Fibroblast of gingiva (primary cell): ENCODE measurements at places on chromosomes 6 and 20.

DNA sequence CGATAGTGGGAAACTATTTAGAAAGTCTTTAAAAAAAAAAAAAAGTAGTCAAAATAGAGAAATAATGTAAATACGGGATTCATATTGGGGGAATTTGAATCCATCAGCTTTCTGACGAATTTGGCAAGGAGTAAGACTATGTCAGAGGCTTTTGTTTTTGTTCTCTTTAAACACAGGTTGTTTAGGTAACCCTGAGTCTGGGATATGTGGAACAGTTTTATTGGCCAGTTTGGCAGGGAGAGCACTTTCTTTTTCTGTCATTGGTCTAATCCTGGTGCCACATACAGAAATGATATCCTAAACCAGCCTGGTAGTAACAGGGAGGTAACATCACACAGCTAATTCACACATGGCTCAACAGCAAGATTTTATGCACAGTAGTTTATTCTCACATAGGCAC is 27.7 kb downstream of the HAO1 start:
- DNase-seq: no peak

DNA sequence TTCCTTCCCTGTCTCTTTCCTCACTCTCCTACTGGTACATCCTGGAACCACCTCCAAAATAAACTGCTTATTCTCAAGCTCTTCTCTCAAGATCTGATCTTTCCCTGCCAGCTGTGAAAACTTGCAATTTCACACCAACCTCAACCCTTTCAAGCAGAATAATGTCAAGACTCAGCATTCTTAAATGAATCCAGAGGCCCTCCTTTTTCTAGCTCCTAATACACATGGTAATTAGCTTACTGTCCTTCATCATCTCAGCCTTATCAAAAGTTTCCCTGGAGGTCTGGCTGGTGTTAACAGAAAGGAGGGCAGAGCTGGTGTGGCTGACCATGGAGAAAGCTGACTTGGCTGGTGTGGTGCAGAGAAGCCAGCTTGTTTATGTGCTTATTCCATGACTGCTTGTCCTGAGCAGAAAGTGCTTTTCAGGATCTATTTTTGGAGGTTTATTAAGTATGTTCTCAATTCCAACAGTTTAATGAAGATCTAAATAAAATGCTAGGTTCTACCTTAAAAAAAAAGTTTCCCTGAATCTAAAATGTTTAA is 50.5 kb downstream of the CFAP61 start:
- no peak for DNase-seq

- no peak for DNase-seq
Observed at GRCh38 chr6:37668251-37668650, 29.4 kb downstream of the MDGA1 start.

- DNase-seq: no peak
Observed at GRCh38 chr6:107488174-107488874, 1.6 kb upstream of the SOBP start.

GRCh38 chr20:55693641-55694040 is 311.7 kb downstream of the CBLN4 start:
- no peak for DNase-seq

DNA sequence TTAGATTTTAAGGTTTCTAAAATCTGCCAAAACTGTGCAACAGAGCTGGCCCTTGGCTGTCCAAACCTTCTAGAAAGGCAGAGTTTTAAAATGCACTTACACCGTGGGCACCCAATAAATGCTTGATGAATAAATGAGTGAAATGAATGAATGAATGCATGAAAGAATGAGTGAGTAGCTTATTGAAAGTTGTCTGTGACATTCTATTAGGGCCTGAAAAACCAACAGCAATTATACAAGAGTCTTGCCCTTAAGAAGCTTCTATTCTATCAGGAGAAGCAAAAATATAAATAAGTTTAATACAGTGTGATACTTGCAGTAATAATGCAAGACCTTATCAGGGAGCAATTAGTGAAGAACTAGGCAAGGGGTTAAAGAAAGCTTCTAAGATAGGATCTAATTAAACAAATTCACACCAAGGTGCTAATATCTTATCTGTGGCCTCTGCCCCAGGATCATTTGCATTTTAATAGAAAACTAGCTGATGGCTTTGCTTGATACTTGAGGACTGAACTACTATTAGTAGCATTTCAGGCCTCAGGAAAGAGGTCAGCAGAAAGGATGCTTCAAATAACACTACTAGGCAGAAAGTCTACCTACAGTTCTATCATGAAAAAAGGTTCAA is 230.7 kb downstream of the GMPR start:
- no peak for DNase-seq

DNA sequence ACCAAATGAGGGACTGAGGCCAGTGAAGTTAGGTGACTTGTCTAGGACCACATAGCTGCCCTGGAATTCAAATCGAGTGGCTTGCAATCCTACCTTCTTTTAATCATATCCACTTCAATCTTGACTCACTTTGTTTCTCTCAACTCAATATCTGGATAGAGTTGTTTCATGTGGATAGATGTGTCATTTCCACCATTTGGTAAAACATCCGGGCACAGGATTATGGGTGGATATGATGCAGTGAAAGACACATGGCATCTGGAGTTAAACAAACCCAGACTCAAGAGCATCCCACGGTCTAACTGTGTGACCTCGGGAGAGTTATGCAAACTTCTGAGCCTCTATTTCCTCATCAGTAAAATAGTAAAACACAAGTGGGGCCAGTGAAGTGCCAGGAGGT is 103.6 kb upstream of the CNKSR3 start:
- DNase-seq: no peak

GRCh38 chr20:50191544-50192363 is 1.1 kb downstream of the CEBPB start:
- no peak for DNase-seq

GRCh38 chr6:87766211-87766610 is 64.2 kb upstream of the AKIRIN2 start:
- DNase-seq: no peak

DNA sequence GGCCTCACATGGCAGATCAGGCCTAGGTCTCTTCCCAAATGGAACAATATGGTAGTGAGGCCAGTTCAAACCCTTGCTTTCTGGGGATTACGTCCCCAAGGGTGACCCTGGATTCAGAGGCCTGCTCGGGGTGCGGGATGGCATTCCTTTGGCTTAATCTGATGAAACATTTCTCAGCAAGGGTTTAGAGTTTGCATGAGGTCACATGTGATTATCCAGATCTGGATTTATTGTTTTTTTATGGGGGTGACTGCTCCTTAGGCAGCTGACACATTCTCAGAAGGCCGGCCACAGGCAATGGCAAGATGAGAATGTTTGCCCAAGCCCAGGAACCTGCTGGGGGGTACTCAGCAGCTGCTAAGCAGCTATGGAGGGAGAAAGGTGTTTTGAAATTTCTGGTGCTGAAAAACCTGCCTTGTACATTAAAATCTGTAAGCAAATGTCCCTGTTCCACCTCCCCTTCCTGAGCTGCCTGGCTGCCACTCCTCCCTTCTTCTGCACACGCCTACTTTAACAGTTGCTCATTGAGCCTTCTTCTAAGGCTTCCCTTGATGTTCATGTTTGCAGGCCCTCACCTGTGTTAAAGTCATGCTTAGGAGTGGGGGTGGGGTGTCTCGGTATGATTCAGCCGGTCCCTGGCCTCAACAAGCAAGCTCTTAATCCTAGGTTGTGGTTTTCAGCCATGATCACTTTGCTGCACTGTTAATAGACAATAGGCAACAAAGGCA is 37.9 kb upstream of the FUCA2 start:
- DNase-seq: no peak

DNA sequence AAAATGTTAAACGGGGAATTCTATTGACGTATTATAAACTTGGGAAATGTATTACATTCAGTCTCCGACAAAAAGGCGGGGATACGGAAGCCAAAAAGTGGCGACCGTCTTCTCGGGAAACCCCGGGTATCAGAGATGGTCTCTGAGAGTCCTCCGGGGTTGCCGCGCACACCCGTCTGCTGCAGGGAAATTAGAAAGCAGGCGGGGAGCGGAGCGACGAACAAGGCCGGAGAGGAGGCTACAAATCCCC is 1.5 kb downstream of the SALL4 start:
- no peak for DNase-seq

DNA sequence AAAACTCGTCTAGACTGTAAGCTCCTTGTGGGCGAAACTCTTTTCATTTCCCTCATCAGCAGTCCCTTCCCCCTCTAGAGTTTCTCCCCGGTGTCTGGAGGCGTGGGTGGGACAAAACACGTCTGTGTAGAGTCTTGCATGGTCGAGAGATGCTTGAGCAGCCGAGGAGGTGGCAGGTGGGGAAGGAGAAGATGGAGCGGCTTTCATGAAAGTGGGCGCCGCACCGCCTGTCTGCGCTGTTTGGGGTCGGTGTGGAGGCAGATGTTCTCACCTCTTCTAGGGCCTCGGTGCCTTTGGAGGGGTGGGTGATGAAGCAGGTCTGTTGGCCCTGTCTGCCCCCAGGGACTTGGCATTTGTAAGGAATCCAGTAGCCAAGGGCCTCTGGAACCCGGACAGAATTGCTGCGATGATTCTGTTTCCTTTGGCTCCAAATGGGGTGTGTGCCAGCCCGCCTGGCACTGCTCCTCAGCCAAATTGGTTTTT is 1.2 kb downstream of the BRPF3 start:
- DNase-seq: no peak

DNA sequence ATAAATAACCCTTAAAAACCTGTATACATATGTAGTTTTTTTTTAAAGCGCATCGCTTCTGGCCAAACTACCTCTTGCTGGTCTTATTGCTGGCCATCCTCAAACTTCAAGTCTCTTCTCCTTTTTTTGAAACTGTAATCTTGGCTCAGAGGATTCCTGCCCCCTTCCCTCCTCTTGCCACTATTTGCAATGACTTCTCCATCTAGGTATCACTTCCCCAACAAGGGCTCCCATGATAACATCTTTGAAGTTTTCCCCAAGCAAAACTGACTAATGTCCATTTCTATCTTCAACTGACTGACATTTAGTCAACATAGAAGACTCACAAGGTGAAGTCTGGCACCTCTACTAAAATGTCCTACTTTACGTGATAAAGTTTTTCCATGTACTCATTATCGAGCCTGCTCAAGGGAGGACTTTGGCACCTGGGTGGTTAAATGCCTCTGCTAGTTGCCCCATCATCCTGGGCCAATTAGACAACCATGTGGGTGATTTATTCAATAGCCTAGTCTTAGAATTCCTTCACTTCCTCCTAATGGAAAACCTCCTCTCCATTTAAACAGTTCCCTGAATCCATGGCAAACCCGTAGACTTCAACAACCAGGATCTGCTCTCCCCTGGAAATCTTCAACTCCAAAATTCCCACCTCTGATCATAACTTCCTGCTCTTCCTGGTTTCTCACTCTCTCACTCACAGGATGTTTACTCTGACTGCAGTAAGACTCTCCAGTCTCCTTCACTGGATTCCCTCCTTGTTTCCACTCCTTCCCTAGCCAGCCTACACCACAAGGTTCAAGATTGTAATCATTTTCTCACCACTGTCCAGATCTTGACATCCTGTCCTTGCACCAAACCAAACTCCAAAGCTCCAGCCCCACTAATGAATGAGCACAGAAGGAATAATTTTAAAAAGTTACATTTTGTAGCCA is 9.4 kb upstream of the PLAGL1 start:
- no peak for DNase-seq

- peak; percentile 38 for DNase-seq
Observed at GRCh38 chr20:48921883-48922820, 641 bp downstream of the ARFGEF2 start.
